Hematopoietic multipotent progenitor cell treated with erythropoietin and hydrocortisone succinate and interleukin-3 and kit ligand, for 4 days (in vitro differentiated cells): ENCODE measurements at places on chromosomes 5 and 9.
A peak's percentile ranks its signal among the peaks of the same experiment; 100 is the strongest.

DNA sequence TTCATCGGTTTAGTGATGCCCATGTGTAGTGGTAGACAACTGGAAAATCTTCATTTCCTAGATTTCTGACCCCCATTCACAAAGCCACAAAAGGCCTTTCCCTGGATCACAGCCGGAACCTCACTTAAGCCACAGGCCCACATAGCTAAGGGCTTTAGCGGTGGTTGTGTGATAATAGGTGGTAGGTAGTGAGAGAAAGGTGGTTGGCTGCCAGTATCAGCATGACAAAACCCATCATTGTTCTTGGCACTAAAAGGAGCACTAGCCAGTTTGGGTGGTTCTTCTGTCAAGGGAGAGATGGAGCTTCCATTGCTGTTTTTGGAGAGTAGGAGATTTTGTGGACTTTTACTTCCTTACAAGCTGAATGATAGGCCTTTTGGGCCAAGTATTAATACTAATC is 9.7 kb upstream of the SLC36A2 start:
- no peak for DNase-seq

GRCh38 chr5:160921423-160922285 is 69.6 kb upstream of the ATP10B start:
- DNase-seq: no peak

DNA sequence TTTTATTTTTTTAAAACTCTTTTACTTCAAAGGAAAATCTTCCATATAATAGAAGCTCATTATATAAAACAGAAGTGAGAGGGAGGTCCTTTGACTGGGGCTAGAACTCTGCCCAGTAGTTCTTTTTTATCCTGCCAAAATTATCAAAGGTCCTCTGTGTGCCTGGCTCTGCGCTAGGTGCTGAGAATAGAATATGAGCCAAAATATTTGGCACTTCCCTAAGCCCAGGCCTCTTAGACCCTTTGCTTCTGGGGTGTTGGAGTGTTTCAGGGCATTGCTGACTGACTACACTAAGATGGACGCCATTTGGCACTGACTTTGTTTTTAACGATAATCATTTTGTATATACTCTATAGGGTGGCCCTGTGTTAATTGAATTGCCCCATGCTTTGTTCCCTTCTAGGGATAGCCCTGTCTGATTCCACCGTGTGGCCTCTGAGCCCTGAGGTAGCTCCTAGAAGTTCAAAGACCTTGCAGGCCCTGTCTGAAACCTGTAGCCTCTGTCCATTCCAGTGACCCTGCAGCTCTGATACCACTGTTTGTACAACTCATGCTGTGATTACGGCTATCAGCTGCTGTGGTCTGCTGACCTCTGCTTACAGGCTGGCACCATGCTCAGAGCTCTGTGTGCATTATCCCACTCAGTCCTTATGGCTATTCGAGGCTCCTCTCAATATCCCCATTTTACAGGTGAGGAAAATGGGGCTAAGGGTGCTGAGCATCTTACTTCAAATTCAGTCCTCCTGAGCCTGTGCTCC is 84.3 kb upstream of the SHB start:
- DNase-seq: no peak

GRCh38 chr9:16398691-16399090 is 471.8 kb downstream of the BNC2 start:
- no peak for DNase-seq

DNA sequence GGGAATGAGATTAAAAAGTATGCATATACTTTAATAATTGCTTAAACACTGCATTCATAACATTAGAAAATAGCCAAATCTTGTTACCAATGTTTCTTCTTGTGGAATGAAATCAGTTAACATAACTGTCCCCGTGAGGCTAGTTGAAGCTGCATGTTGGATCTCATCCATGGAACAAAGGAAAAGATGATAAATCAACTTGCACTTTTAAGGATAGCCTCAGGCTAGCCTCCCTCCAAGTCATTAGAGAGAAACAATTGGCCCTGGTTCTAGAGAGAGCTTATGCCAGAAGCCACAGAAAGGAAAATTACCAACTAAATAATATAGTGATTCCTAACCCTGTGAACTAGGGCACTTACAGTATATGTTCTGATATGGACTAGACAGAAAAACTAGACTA is 66.9 kb downstream of the GRIN3A start:
- no peak for DNase-seq

DNA sequence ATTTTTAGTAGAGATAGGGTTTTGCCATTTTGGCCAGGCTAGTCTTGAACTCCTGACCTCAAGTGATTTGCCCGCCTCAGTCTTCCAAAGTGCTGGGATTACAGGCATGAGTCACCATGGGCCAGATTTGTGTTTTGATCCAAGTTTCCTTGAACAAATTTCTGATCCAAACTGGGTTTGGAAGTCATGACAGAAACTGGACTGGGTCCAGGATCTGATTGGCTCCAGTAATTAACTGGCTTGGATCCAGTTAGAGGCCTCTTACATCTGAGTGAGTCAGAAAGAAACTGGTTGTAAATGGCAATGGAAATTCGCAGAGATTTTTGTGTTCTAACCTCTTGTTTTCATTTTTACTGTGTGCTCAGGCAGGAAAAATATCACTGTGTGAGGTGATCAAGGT is 141.6 kb downstream of the SLC25A46 start:
- DNase-seq: no peak

GRCh38 chr5:169656125-169656901 is 19.2 kb downstream of the DOCK2 start:
- DNase-seq: no peak

- no peak for DNase-seq
Measured at GRCh38 chr5:6541256-6542013, 91.4 kb downstream of the NSUN2 start.

DNA sequence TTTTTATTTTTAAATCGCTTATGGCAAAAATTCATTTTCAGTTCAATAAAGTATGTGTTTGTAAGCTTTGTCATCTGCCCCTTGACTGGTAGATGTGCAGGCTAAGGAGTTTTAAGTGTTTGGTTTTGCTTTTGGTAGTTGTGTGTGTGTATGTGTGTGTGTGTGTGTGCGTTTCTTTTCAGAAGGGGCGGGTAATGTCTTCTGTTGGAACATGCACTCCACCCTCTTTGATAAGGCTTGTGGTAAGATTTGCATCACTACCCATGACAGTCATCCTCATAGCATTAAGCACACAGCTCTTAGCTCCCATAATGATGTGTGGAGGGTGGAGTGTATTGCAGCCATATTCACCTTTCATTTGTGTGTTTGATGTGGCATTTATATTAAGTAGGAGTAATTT is 92.1 kb upstream of the FSD1L start:
- DNase-seq: peak; percentile 96

- DNase-seq: no peak
Measured at GRCh38 chr9:14827805-14828204, 82.4 kb downstream of the FREM1 start.

DNA sequence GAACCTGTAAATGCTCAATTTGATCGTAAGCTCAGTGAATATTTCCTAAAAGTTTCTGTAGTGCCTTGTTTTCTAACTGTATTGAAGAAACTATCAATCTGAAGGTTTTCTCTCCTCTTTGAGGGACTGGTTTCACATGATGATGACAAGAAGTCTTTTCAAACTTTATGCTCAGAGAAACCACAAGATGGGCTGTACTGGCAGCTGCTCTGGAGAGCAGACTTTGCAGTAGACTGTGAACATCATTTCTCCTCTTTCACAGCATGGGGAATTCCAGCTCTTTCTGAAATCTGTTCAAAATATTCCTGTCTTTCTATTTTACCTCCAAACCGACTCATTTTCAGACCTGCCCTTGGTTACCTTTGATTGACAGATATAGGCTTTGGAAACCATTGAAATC is 194.4 kb downstream of the IZUMO3 start:
- DNase-seq: no peak

- peak; percentile 90 for DNase-seq
Measured at GRCh38 chr9:137305060-137305797, 3.2 kb upstream of the NRARP start.

DNA sequence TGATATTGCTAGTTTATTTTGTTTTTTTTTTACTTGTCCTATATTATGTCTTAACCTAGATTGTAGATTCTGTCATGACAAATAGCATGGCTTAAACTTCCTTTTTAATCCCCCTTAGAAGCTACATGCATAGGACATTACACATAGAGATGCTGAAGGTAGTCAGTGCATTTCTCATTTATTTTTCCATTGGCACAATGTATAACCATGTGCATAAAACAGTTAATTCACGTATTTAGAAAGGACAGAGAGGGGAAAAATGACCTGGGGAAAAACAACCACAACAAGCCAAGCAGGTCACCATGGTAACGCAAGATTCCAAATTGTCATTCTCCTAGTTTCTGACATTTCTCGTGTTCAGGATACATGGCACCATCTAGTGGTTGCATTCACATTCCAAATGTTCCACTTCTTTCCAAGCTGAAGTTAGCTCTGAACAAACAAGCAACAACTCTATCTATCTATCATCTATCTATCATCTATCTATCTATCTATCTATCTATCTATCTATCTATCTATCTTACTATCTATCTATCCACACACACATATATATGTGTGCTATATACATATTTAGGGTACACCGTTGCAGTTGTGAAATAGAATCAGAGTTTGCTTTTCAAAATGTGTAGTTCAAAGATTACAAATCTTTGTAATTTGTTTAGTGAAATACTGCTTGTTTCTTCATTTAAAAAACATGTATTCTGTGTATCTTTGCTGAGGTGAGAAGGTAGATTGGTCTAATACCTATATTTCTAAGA is 487.2 kb upstream of the ST8SIA4 start:
- peak; percentile 53 for DNase-seq

DNA sequence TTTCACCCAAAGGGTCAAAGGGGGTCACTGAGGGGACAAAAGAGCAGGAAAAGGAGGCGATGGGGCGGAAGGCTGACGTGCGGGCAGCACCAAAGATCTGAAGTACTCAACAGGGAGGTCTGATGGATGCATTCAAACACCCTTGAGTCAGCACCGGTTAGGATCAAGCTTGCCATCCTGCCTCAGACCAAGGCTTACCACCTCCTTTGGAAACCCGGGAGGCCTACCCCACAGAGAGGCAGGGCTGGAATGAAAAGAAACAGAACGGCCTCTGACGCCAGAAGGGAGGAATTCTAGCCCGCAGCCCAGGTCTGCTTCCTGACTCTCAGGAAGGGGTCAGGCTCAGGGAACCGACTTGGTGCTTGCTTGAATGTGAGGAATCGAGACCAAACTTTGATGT is 125.6 kb downstream of the PAPPA start:
- DNase-seq: no peak

- DNase-seq: no peak
Measured at GRCh38 chr5:97365918-97366317, 182.9 kb upstream of the RIOK2 start.

GRCh38 chr9:109766351-109766750 is 13.6 kb upstream of the PALM2AKAP2 start:
- DNase-seq: no peak

DNA sequence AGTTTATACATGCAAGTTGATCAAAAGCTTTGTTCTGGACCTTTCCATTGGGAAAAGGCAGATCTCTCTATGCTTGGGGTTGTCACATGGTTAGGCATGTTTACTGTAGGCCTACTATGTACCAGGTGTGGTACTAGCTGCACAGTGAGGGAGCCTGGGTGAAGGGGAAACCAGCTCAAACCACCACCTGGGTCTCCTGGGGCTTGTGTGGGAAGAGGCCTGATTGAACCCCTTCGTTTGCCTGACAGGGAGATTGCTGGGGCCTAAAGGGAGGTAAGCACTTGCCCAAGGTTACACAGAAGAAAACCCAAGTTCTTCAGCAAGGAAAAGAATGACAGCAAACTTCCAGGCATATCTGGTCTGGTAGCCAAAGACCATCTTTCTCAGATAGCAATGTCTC is 145.9 kb downstream of the MELK start:
- DNase-seq: no peak

GRCh38 chr5:97846643-97847042 is 663.6 kb upstream of the RIOK2 start:
- no peak for DNase-seq

- DNase-seq: no peak
Measured at GRCh38 chr9:79164406-79164805, 407.4 kb upstream of the TLE4 start.

- no peak for DNase-seq
Measured at GRCh38 chr9:117293206-117294114, 121.4 kb downstream of the ASTN2 start.
